Activated naive CD8-positive, alpha-beta T cell treated with anti-CD3 and anti-CD28 coated beads for 36 hours (primary cell): ENCODE measurements at places on chromosomes 3 and 15. TPM values are rescaled to one million over a fixed set of nuclear protein-coding genes. Genes with fewer than 3 reads are reported as not detected.
A peak's percentile ranks its signal among the peaks of the same experiment; 100 is the strongest.

SERINC4 gene
- 0.14 TPM for total RNA-seq

ACVR2B gene
- total RNA-seq = 5.1 TPM

ATP10A gene
- 23.9 TPM for total RNA-seq

NRG4 gene
- not detected for total RNA-seq

LRCH3 gene
- 33.6 TPM for total RNA-seq

EFCC1 gene
- 0.45 TPM for total RNA-seq

- no peak overlapping the region for H3K27ac ChIP-seq
- H3K4me1 ChIP-seq = peaks cover 3% of the 10 kb centered on the region
- H3K36me3 ChIP-seq = peaks cover 3% of the 10 kb centered on the region
- H3K4me3 ChIP-seq = no peak overlapping the region
- peak; percentile 36 for DNase-seq
These were observed 31.5 kb downstream of the KCNAB1 start for GRCh38 chr3:156151824-156152428.

DNA sequence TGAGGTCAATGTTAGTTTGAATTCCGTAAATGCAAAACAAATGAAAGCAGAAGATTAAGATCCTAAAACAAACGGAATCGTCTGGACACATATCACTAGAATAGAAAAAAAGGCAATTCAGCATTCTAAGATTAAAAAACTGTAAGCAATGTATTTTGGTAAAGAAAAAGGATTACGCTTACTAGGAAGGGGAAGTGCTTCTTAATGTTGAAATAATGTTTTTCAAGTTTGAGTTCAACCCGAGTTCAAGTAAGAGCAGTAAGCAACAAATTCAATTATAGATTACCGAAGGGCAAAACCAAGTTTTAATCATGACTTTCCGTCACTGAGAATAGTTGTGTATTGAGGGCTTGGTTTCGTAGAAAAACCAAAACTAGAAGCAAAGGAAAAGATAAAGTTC, 637 bp downstream of the CIP2A start:
- no peak for DNase-seq
- peaks cover 45% of the 10 kb centered on the region for H3K4me1 ChIP-seq
- peaks cover 22% of the 10 kb centered on the region for H3K36me3 ChIP-seq
- H3K4me3 ChIP-seq = peak overlapping the region; percentile 100

- H3K27me3 ChIP-seq = no peaks in the 10 kb centered on the region
- H3K27ac ChIP-seq = peak overlapping the region; percentile 100
- H3K4me3 ChIP-seq = no peak overlapping the region
- DNase-seq = no peak
These were observed 3.0 kb upstream of the IFT57 start for GRCh38 chr3:108225221-108225620.

- peak overlapping the region; percentile 39 for H3K27ac ChIP-seq
- no peak overlapping the region for H3K4me3 ChIP-seq
- peaks cover 4% of the 10 kb centered on the region for H3K4me1 ChIP-seq
- no peaks in the 10 kb centered on the region for H3K36me3 ChIP-seq
- H3K27me3 ChIP-seq = no peaks in the 10 kb centered on the region
These were observed 66.4 kb upstream of the SNRPA1 start for GRCh38 chr15:101361418-101361817.

DNA sequence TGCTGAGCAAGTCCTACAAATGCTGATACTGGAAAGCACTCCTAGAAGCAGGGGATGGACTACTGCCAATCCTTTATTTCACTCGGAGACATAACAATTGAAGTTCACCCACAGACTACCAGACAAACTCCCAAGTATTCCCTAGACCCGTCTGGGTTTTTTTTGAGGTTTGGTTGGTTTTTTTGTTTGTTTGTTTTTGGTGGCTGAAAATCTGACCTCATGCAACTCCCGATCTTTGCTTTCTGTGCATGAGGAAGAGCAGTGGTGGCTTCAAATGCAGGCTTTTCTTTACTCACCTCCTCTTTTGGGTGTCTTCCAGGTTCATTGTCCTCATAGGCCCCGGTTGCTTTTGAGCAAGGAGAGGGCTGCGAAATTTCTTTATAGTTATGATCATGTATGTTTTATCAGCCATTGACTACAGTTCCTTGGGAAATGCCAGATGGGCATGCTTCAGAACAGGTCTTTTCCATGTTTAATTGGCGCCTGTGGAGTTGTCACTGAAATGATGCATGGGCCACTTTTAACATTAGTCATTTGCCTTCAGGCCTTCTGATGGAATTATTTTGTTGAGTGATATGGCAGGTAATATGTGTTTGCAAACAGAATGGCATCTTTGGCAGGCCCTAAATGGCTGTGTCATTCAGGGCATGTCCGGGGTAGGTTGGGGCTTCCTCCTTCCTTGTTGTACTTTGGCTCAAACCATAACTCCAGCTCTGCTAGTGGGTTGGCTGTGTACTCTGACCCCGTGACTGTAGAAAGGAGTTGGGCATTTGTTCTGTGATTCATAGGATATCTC, 81.3 kb upstream of the ZBED2 start:
- H3K27ac ChIP-seq = peak overlapping the region; percentile 99
- DNase-seq = no peak
- peaks cover 4% of the 10 kb centered on the region for H3K27me3 ChIP-seq

GRCh38 chr3:100603469-100603868, 5.9 kb upstream of the ADGRG7 start:
- peaks cover 5% of the 10 kb centered on the region for H3K36me3 ChIP-seq
- H3K4me3 ChIP-seq = peak overlapping the region; percentile 64
- DNase-seq = no peak
- H3K27me3 ChIP-seq = peaks cover 13% of the 10 kb centered on the region

- no peak overlapping the region for H3K27ac ChIP-seq
- H3K27me3 ChIP-seq = no peaks in the 10 kb centered on the region
- H3K36me3 ChIP-seq = no peaks in the 10 kb centered on the region
- H3K4me1 ChIP-seq = no peaks in the 10 kb centered on the region
- no peak overlapping the region for H3K4me3 ChIP-seq
These were observed 138.3 kb upstream of the FAM3D start for GRCh38 chr3:58804914-58805313.

- H3K4me3 ChIP-seq = no peak overlapping the region
- no peaks in the 10 kb centered on the region for H3K27me3 ChIP-seq
- DNase-seq = no peak
- H3K4me1 ChIP-seq = no peaks in the 10 kb centered on the region
These were observed 6.3 kb upstream of the TRIM59 start for GRCh38 chr3:160455846-160456245.

DNA sequence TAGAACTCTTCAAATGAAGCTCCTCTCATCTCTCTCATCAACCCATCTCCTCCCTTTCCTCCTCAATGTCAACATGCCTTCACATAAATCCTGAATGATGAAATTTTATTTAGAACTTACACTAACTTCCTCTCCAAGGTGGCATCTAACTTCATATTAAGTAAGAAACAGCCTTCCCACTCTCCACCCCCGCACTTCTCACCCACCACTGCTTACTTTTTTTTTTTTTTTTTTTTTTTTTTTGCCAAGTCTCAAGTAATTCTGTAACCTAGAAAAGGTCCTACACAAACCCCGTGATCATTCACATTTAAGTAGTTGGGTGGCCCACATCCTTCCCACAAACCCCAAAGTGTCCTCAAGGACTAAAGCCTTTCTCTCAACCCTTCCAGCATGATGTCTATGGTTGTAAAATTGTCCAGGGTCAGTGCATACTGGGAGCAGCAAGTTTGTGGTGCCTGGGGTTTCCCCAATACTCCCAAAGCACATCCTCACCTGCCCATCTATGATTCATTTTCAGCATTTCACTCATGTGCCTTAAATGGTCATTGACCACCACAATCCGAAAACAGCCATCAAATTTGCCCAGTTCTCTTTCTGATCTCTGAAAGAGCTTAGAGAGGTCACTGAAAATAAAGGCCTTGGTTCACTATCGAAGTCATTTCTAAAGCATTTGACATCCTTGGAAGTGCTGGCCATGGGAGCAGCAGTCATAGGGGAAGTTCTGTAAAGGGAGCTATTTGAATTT, 47.2 kb downstream of the CD86 start:
- peaks cover 37% of the 10 kb centered on the region for H3K4me1 ChIP-seq
- no peaks in the 10 kb centered on the region for H3K36me3 ChIP-seq
- H3K27ac ChIP-seq = peak overlapping the region; percentile 81
- H3K27me3 ChIP-seq = no peaks in the 10 kb centered on the region

- H3K36me3 ChIP-seq = no peaks in the 10 kb centered on the region
- peak overlapping the region; percentile 19 for H3K4me3 ChIP-seq
- H3K4me1 ChIP-seq = peaks cover 15% of the 10 kb centered on the region
- no peaks in the 10 kb centered on the region for H3K27me3 ChIP-seq
These were observed 2.4 kb downstream of the UCN2 start for GRCh38 chr3:48561045-48561736.

GRCh38 chr3:196541684-196542445, 26.5 kb downstream of the WDR53 start:
- peaks cover 6% of the 10 kb centered on the region for H3K27me3 ChIP-seq
- H3K27ac ChIP-seq = no peak overlapping the region
- no peak overlapping the region for H3K4me3 ChIP-seq
- no peaks in the 10 kb centered on the region for H3K36me3 ChIP-seq

DNA sequence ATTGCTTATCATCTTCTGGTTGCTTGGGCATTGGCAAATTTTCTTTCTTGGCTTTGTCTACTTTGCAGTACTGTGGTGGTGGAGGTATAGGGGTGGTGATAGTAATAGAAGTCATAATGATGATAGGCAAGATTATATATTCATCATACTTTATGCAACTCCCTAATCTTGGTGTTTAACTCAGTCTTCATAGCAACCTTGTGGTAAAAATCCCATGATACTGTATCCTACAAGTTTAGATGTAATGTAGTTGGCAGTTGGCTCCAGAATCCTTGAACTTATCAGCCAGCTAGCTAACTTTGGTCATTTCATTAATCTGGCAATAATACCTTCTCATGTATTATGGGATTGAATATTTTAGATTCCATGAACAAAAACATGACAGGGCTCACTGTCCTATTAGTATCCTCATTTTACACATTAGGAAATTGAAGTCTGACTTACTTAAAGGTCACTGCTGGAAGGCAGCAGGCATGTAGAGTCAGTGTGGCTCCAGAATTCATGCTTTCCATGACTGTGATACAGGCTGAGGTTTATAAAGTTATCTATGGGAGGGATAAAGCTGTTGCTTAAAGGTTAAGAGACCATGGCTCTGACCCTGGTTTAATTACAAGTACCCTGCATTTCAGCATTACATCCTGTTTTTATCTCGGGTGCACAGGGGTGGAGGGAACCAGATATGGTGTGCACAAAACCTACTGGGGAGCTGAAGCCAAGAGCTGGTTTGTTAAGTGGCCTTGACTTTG, 33.3 kb downstream of the RBMS3 start:
- H3K4me1 ChIP-seq = no peaks in the 10 kb centered on the region
- H3K36me3 ChIP-seq = no peaks in the 10 kb centered on the region
- no peak for DNase-seq

DNA sequence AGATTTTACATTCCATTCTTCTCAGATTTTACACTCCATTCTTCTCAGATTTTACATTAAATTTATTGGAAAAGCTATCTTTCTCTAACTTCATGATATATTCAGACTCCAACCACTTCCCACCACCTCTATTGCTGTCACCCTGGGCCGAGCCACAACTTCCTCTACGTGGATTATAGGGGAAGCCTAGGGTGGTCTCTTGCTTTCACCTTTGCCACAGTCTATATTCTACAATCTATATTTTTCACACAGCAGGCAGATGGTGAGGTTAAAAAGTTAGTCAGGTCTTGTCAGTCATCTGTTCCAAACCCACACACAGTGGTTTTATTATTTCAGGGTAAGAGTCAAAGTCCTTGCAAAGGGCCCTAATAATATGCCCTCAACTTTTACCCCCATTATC, 370.8 kb upstream of the SUCLG2 start:
- DNase-seq = no peak
- H3K27me3 ChIP-seq = no peaks in the 10 kb centered on the region
- H3K4me3 ChIP-seq = no peak overlapping the region
- H3K27ac ChIP-seq = no peak overlapping the region
- H3K4me1 ChIP-seq = peaks cover 7% of the 10 kb centered on the region
- H3K36me3 ChIP-seq = no peaks in the 10 kb centered on the region

GRCh38 chr15:83940136-83940535, 286.2 kb downstream of the ADAMTSL3 start:
- H3K27ac ChIP-seq = no peak overlapping the region
- H3K27me3 ChIP-seq = peaks cover 16% of the 10 kb centered on the region
